Esophagus squamous epithelium (tissue), 5 donors: ENCODE measurements at places on chromosomes 2 and 18. TPM values are rescaled to one million over a fixed set of nuclear protein-coding genes. Genes with fewer than 3 reads are reported as not detected.

The UGT1A4 gene
- total RNA-seq: 1.1 TPM

The EVX2 gene
- total RNA-seq: not detected

The SLC30A3 gene
- total RNA-seq: 0.18 TPM

The OR6B2 gene
- not detected for total RNA-seq

The FEV gene
- not detected for total RNA-seq

The EVA1A gene
- total RNA-seq: not detected

The PDCL3 gene
- 29.7 TPM for total RNA-seq

The SIX3 gene
- total RNA-seq: not detected

The TTR gene
- not detected for total RNA-seq

The MREG gene
- total RNA-seq: 71.2 TPM

The FOXD4L1 gene
- not detected for total RNA-seq

The DPP10 gene
- 0.09 TPM for total RNA-seq

The COL3A1 gene
- total RNA-seq: 67.2 TPM

The TXNDC9 gene
- 32.8 TPM for total RNA-seq

The TEKT4 gene
- total RNA-seq: not detected

The OST4 gene
- total RNA-seq: 207 TPM

The CCDC68 gene
- 5.1 TPM for total RNA-seq

The CCDC121 gene
- 3.1 TPM for total RNA-seq

The MAP3K20 gene
- 7.2 TPM for total RNA-seq

The TEX44 gene
- not detected for total RNA-seq

The GPR17 gene
- total RNA-seq: not detected

The KLF11 gene
- 13.2 TPM for total RNA-seq

The TBR1 gene
- not detected for total RNA-seq

The NXPH2 gene
- not detected for total RNA-seq

The PSMA8 gene
- not detected for total RNA-seq

The DSC2 gene
- total RNA-seq: 231 TPM

The RAB6C gene
- not detected for total RNA-seq

The LYG1 gene
- total RNA-seq: not detected

The MDH1B gene
- not detected for total RNA-seq

The LBX2 gene
- total RNA-seq: 0.57 TPM

The STON1 gene
- 2.0 TPM for total RNA-seq

The GREB1L gene
- 0.66 TPM for total RNA-seq

The TANK gene
- 83.7 TPM for total RNA-seq

The ZSWIM2 gene
- not detected for total RNA-seq

The DES gene
- 279 TPM for total RNA-seq
